Urinary bladder (tissue), 4 donors: ENCODE measurements at places on chromosomes 13 and 19. TPM values are rescaled to one million over a fixed set of nuclear protein-coding genes. Genes with fewer than 3 reads are reported as not detected.

Gene APBA3
- total RNA-seq, result 10.4 TPM

- DNase-seq, result no peak
Measured at GRCh38 chr13:65168026-65168425, 2062.1 kb downstream of the PCDH9 start.

GRCh38 chr13:52800856-52801255 is 47.6 kb downstream of the PCDH8 start:
- no peak for DNase-seq

GRCh38 chr19:58511353-58512208 is at the start of gene SLC27A5:
Gene SLC27A5 (minus strand): TSS chr19:58511992. CDS start chr19:58511955, 37 bp downstream.
- DNase-seq, result no peak

- DNase-seq, result no peak
Measured at GRCh38 chr13:101343128-101343787, 73.0 kb downstream of the NALCN start.

GRCh38 chr19:33414667-33415605 is 41.4 kb downstream of the CEBPG start:
- no peak for DNase-seq

Gene SIGLEC6
- 4.0 TPM for total RNA-seq

DNA sequence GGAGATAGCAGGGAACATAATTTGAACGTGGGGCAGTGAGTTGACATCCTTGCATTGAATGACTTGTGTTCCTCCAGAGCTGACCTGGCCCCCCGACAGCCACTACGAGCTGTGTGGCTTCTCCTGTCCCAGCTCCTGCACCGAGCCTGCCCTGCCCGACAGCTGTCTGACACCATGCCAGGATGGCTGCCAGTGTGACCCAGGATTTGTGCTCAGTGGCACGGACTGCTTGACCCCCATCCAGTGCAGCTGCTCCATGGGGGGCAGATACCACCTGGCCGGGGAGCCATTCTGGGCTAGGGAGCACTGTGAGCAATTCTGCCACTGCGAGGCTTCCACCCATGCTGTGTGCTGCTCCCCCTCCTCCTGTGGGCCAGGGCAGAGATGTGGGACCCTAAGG is 29.2 kb upstream of the FXYD3 start:
- no peak for DNase-seq

DNA sequence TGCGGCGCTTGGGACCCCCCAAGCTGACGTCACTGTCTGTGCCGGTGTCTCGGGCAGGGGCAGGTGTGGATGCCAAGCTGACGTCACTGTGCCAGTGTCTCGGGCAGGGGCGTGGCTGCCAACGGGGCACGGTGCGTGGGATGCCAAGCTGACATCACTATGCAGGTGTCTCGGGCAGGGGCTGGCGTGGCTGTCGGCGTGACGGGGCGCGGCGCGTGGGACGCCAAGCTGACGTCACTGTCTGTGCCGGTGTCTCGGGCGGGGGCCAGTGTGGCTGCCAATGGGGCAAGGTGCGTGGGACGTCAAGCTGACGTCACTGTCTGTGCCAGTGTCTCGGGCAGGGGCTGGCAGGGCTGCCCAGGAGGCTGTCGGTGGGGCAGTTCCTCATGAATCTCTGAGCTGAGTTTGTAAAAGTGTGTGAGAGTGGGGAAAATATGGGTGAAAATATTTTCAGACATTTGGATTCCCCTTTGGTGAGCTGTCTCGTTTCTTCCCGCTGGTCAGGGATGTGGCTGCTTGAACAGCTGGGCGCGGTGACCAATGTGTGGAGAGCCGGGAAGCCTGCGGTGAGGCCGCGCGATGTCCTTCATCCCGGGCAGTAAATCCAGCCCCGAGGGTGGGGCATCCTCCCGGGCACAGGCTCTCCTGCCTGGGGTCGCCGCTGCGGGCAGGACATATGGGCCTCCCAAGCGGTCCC is 25.2 kb downstream of the MCF2L start:
- DNase-seq, result no peak

DNA sequence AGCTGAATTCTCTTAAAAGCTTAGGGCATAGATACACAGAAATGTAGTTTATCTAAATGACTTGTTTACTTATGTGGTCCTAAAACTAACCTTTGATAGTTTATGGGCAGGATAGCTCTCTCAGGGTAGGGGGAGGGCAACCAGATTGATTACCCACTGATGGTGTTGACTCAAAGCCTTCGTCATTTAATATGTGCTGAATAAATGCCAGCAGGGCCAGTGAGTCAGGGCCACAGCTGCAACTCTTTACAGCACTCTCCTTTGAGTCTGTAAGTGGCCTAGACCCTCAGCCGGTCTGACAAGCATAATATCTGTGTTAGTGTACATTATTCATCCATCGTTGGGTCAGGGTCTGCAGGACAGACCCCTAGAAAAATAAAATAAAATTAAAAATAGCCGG is 128.5 kb downstream of the ZNF675 start:
- no peak for DNase-seq

Gene FCAR
- not detected for total RNA-seq

DNA sequence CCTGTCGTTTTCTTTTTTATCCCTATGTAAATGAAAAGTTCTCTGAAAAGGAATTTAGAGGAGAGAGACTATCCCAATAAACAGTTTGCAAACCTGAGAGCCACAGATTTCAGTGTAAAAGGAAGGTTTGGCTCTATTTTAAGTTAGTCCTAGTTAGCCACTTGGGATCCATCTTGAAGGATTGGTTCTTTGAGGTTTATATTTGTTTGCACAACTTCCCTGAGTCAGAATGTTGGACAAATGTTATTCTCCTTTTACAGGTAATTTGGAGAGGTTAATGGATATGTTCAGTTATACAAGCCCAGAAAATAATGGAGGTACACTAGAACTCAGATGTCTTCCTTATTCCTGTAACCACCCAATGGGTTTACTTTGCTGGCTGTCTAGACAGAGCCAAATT is 2.6 kb upstream of the DNAJC15 start:
- DNase-seq, result no peak

- no peak for DNase-seq
Measured at GRCh38 chr13:96342852-96343465, 253.1 kb downstream of the HS6ST3 start.

- DNase-seq, result no peak
Measured at GRCh38 chr19:45712699-45713067, 18.0 kb downstream of the FBXO46 start.

DNA sequence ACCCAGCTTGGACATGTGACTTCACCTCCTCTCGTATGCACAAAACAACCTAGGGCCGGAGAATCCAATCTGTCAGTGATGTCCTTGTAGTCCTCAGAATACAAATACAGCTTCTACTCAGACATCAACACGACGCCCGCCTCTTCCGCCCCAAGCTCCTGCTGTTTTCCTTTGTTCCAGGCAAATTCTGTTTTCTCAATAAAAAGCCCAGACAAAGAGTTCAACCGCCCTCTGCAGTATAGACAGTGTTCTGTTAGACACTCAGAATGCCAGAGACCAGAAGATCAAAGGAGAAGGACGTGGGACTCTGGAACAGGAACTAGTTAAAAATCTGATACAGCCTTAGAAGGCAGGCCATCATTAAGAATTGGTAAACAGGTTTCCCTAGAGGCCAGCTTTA is 42.0 kb upstream of the GGACT start:
- no peak for DNase-seq

DNA sequence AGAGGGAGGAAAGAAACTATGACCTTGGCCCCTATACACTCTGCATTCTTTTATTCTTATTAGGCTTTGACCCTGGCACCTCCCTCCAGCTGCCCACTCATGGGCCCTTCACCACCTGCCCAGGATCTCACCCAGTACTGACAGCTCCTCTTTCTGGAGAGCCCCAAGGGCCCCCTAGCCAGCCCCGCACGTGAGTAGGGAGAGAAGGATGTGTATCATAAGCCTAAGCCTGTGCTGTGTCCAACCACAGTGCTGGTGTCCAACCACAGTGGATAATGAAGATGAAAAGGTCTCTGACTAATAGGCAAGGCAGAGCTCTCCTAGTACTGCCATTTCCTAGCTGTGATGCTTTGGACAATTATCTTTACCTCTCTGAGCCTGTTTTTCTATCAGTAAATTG is 4.2 kb downstream of the DMRTC2 start:
- DNase-seq, result no peak

Gene SCGB2B2
- total RNA-seq, result 0.32 TPM

Gene ZGLP1
- 1.1 TPM for total RNA-seq

GRCh38 chr13:90534617-90535370 is 812.7 kb upstream of the MIR17HG start:
- DNase-seq, result no peak

DNA sequence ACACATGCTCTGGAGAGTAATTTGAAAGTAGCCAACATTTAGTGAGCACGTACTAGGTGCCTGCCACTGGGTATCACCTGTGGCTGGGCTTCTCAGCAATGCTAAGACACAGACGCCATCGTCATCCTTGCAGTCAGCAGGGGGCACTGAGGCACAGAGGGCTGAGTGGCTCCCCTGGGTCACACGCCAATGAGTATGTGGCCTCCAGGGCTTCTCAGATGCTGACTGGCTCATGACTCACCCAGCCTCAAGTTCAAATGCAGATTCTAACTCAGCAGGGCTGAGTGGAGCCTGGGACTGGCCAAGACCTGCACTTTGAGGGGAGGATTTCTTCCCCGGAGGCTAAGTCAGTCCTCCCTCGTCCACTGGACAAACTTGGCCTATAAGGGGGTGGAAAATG is 115.1 kb upstream of the CACNA1A start:
- no peak for DNase-seq

DNA sequence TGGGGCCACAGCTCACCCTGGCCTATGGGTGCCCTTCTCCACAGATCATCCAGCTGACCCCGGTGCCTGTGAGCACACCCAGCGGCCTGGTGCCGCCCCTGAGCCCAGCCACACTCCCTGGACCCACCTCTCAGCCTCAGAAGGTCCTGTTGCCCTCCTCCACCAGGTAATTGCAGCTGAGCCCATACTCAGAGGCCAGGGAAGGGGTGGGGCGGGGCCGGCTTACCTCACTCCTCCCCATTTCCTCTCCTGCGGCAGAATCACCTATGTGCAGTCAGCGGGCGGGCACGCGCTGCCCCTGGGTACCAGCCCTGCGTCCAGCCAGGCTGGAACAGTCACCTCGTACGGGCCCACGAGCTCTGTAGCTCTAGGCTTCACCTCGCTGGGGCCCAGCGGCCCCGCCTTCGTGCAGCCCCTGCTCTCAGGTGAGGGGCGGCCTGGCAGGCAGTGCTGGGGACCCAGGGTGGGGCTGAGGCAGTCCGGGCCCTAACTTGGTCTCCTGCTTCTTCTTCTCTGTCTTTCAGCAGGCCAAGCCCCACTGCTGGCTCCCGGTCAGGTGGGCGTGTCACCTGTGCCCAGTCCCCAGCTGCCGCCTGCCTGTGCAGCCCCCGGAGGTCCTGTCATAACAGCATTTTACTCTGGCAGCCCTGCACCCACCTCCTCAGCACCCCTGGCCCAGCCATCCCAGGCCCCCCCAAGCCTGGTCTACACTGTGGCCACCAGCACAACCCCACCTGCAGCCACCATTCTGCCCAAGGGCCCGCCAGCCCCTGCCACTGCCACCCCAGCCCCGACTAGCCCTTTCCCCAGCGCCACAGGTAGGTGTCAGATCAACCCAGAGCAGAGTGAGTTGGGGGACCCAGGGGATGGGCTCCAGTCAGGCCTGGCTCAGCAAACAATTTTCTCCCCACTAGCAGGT is 9.6 kb upstream of the PRR19 start:
- no peak for DNase-seq

DNA sequence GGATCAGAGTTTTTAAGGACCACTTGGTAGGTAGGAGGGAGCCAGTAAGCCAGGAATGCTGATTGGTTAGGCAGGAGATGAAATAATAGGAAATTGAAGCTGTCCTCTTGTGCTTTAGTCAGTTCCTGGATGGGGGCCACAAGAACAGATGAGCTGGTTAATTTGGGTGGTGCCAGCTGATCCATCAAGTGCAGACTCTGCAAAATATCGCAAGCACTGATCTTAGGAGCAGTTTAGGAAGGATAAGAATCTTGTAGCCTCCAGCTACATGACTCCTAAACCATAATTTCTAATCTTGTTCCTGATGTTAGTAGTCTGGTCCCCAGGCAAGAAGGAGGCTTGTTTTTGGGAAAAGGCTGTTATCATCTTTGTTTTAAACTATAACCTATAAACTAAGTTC is 117.9 kb upstream of the GPR12 start:
- no peak for DNase-seq

GRCh38 chr19:32219881-32220472 is 125.4 kb upstream of the ZNF507 start:
- no peak for DNase-seq

Gene ZNF626
- 59.8 TPM for total RNA-seq

GRCh38 chr13:45748941-45749759 is 47.0 kb downstream of the CBY2 start:
- no peak for DNase-seq

DNA sequence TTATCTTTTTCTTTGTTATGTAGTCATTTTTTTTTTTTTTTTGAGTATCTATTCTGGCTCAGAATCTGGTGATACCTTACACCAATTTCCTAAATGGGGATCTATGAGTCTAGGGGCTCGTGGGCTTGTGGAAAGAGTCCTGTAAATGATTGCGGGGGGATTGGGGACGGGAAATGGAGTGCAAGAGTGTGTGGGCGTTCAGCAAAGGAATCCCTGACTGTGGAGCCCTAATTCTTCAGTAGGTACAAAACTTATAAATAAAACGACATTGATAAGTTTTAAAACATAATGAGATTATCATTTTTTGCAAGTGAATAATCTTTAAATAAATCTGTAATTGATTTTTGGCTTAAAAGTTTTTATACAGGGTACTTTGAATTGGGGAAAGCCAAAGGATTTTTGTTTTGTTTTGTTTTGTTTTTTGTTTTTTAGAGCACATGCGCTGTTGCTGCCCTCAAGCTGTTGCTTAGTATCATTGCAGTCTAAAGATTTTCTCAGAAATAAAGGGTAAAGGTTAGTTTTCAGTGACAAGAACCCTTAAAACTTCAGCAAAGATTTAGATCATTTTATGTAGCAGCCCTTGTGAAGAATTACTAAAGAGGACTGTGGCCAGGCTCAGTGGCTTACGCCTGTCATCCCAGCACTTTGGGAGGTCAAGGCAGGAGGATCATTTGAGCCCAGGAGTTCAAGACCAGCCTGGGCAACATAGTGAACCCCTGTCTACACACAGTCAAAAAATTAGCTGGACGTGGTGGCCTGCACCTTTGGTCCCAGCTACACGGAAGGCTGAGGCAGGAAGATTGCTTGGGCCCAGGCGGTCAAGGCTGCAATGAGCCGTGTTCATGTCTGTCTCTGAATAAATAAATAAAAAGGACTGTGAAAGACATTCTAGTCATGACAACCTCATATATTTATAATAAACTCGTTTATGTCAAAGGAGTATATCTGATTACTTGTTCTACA is 1.7 kb downstream of the ERCC5 start:
- DNase-seq, result no peak

GRCh38 chr19:16628984-16629691 is 1.1 kb upstream of the MED26 start:
- no peak for DNase-seq

DNA sequence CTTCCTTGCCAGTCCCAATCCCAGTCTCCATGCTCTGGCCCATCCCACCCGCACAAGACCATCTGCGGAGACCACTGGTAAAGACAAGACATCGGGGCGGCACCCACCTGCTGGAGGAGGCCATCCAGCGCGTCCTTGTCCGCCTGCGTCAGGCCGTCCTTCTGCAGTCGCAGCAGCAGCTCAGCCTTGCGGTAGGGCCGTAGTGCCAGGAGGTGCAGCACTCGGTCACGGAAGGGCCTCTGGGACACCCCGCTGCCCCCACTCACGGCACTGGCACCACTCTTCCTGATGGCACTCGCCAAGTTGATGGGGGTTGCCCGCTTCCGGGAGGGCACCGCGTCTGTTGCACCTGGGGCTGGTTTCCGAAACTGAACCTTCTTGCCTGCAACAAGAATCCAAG is 23.5 kb upstream of the ISYNA1 start:
- DNase-seq, result no peak
